Ammon's horn (tissue), 1 donor: ENCODE measurements at places on chromosomes 13 and 19.
A peak's percentile ranks its signal among the peaks of the same experiment; 100 is the strongest.

- peak; percentile 18 for DNase-seq
Measured at GRCh38 chr13:29923554-29924481, 73.4 kb upstream of the UBL3 start.

DNA sequence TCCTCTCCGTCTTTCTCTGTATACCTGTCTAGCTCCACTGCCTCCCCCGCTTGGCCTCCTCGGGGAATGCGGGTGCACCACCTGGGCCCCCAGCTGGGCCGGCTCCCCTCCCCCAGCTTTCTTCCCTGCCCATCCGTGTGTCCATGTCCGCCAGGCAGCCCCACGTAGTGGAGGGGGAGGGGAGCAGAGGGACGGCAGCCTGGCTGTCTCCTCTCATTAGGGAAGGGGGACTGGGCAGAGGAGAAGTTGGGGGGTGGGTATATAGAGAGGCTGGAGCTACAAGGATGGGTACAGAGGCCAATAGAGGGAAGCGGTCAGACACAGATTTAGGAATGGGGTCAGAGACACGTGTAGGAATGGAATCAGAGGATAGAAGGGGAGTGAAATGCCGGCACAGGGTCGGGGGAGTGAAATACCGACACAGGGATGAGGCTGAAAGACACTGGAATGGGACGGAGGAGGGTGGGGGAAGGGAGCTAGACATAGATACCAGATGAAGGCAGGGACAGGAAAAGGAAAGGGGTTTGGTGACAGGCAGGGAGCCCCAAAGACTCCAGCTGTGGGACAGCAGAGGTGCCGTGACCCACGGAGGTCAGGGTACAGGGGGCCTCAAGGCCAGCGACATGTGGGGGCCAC lies 2.8 kb downstream of the NECTIN2 start:
- no peak for DNase-seq

DNA sequence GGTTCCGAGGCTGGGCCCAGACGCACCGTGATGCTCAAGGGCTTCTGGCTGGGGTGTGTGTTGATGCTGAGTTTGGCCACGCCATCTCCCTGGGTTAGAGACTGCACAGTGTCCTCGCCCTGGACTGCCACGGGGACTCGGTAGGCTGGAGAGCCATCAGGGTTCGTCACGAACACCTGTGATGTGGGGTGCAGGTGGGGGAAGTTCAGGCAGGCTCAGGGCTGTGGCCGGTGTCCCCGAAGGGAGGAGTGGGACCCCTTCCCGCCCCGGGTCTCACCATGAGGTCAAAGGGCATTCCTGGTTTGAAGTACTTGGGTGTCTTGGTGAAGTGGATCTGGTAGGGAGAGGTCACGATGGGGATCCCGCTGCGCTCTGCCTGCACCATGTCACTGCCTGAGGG lies 8.2 kb downstream of the C3 start:
- DNase-seq, result no peak

GRCh38 chr13:40031031-40031430 lies 375.6 kb downstream of the COG6 start:
- no peak for DNase-seq

GRCh38 chr19:8626842-8627241 lies 3.6 kb upstream of the NFILZ start:
- no peak for DNase-seq

- no peak for DNase-seq
Measured at GRCh38 chr13:39209731-39210531, 171.7 kb downstream of the NHLRC3 start.
